SHP77 (cell line): ENCODE measurements at places on chromosomes 7 and 10.
A peak's percentile ranks its signal among the peaks of the same experiment; 100 is the strongest.

- no peak for DNase-seq
Observed at GRCh38 chr10:77926566-77927401, at the start of gene DLG5. TSS of gene DLG5 (minus strand) at chr10:77926755. CDS start at chr10:77926520, 235 bp downstream.

DNA sequence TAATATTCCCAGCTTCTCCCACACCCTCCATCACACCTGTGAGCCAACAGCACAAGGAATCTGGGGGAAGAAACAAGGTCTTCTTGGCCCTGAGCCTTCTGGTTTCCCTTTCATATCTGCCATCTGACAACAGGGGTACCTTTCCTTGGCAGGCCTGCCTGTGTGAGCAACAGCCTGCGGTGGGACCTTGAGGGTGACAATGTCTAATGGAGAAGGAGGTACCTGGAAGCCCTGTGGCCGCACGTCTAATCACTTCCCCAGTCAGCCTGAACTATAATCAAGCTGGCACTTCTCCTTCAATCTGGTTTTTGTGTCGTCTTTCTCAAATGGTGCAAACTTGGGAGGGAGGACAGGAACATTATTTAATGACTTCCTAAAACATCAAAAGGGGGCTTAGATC is 41.2 kb downstream of the NRCAM start:
- DNase-seq: no peak

- no peak for DNase-seq
Observed at GRCh38 chr10:10975647-10976046, 42.0 kb upstream of the CELF2 start.

- DNase-seq: no peak
Observed at GRCh38 chr7:33694006-33694405, 211.3 kb upstream of the BMPER start.

DNA sequence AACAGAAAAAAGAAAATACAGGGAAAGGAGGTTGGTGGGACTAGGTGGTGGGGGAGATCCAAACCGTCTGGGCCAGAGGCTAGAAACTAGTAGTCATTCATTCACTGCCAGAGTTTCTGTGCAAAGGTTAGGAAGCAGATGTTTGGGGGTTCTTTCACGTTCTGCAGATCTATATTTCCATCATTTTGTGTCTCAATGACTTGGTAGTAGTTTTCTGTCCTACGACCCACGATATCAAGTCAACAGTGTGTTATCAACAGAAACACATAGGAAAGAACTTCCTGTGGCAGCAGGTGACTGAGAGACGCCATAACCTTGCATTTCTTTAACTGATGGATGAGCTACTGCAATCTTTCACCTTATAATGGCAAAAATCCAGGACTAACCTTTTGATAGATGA is 1.8 kb downstream of the CEP55 start:
- DNase-seq: no peak

GRCh38 chr7:92368741-92369140 is 78.5 kb upstream of the GATAD1 start:
- DNase-seq: no peak

GRCh38 chr10:20995123-20995987 is 98.2 kb upstream of the NEBL start:
- no peak for DNase-seq

DNA sequence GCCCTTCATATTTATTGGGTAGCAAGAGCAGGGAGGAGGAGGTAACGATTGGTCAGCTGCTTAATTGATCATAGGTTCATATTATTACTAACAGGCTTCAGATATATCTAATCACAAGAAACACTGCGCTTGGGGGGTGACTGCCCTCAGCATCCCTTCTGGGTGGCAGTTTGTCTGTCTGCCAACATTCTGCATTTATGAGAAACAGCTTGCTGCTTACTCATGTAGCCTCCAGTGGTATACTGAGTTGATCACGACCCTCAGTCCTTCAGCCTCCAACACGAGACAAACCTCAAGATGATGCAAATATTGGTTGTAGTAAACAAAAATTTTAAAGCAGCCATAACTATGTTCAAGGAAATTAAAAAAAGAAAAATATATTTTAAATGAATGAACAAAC is 657.8 kb upstream of the PHF14 start:
- DNase-seq: no peak

DNA sequence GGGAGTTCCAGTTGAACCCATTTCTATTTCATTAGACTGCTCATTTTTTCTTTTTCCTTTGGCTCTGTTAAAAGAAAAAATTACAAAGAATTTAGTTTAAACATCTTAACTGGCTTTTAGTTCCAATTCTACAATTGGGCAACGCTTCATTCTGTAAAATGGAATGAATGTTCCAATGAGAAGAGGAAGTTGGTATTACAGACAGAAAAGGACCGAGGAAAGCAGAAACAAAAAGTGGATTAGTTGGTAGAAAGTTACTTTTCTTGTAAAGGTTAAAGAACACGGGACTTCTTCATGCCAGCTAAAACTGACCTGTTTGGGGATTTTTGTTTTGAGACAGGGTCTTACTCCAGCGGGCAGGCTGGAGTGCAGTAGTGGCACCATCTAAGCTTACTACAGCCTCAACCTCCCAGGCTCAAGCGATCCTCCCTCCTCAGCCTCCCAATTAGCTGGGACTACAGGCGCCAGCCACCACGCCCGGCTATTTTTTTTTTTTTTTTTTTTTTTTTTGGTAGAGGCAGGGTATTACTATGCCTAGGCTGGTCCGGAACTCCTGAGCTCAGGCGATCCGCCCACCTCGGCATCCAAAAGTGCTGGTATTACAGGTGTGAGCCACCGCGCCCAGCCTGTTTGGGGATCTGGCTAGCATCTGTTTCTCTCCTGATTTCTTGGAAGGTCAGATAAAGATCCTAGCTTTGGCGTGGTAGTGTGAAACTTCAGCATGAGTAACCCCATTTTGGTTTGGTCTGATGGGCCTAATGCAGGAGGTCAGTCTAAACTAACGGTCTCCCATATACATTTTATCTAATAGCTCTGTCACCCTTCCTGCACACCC is 1.3 kb upstream of the VDAC2 start:
- no peak for DNase-seq

DNA sequence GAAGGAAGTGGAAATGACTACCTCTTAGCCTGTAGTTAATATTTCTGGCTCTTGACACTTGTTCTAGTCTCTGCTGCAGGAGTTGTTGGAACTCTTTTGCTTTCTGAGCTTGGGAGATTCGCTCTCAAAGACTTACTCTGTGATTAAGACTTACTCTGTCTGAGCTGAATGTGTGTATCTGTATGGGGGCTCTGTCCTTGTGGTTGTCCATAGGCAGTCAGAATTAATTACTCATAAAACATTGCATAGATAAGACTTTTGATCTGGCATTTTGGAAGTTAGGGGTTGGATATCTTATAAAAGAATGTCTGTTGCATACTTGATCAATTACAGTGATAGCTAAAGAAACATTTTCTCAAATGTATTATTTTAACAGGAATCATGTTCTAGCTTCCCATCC is 199.2 kb upstream of the KIAA1217 start:
- no peak for DNase-seq

DNA sequence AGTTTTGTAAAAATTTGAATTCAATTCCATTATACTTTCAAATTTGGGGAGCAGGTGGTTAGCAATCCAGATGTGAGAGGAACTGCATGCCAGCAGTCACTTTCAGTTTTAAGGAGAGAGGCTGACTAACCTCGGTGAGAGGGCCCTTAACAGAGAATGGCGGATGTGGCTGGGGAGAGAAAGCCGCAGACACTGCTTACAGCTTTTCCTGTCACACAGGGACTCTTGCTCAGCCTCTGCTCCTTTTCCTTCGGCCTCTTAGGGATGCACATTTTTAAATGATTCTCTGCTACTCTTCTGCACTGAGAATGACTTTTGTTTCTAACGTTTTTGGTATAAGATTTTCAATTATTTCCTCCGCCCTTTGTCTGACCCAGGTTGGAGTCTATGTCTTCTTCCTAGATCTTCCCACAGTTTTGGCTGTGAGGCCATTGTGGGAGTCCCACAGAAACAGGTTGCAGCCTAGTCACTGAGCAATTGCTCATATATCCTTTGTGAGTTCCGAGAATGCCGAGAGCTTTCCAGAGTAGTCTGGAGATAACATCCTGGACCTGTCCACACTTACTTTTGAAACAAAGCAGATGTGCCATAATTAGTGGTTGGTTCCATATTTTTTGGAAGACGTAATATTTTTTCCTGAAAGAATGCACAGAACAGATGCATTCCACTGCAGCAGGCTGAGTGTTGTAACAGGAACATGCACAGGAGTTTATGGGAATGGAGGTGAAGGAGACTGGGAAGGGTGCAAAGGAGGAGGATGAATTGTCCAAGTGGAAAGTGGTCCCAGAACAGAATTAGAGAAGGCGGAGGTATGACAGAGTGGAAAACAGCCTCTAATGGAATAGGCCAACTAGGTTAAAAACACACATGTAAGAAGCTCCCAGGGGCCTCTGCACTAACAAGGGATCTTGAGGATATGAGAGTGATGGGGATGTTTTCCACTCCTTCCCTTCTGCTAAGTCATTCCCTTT is 168.0 kb upstream of the ZNF32 start:
- DNase-seq: no peak

GRCh38 chr10:51363415-51363814 is 289.1 kb downstream of the PRKG1 start:
- no peak for DNase-seq

DNA sequence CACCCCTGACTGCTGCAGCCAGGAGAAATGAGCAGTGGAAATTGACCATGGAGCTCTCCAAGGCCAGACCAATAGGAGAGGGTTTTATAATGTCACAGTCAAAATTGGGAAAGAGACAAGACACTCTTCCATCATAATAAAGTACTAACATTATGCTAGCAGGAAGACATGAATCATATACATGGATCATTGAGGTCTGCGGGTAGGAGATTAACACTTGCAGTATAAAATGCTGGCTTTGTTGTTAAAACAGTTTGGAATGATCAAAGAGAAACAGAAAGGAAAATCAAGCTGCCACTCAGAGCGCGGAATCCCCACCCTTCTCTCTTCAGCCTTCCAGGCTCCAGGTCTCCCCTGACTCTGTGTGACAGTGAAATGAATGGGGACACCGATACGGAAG is 53.4 kb upstream of the CALN1 start:
- DNase-seq: no peak

- DNase-seq: peak; percentile 9
Observed at GRCh38 chr7:79308192-79308591, 145.3 kb downstream of the MAGI2 start.

GRCh38 chr10:126917975-126918908 is 13.0 kb downstream of the DOCK1 start:
- no peak for DNase-seq

DNA sequence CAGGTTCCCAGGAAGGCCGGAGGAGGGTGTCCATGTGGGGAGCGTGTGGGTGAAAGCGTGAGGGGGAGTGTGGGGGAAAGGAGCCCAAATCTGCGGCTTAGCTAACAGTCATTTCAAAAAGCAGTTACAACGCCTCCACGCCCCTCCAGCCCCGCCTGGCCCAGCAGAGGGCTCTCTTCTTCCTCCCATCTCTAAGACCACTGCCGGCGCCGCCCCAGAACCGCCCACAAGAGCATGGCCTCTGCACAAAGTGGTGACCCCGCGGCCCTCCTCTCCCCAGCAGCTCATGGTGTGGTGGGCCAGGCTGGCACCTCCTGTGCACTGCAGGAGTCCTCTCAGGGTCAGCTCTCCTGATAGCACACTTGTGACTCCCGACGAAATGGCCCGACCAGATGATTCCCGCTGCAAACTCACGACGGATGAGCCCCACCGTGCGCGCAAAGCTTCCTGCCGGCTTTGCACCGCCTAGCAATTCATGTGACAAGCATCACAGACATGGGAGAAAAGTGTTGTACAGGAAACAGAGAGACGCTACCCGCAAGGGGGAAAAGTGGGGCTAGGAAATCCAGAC is 12.4 kb upstream of the HUS1 start:
- DNase-seq: peak; percentile 94

DNA sequence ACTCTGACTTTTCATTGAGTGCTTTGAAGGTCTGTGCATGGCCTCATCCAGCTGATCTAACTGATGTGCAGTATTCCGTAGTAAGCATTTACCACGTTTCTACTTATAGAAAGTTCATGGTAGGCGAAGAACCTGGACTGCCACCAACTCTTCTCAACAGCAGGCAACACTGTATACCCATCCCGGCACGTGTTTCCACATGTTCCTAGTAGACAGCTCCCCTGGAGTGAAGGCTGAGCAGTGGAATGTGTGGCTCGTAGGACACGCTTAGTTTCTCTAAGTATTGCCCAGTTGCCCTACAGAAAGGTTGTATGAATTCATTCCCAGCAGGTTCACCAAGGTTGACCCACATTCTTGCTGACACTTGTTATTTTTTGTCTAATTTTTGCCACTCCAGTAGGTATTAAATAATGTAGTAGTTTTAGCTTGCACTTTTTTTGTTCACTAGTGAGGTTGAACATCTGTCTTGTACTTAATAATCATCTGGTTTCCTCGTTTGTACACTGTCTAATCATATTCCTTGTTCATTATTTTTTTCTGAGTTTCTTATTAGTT is 15.2 kb downstream of the PROSER2 start:
- no peak for DNase-seq
